ENCODE measurements at places on chromosomes 7 and 10. TPM values are rescaled to one million over a fixed set of nuclear protein-coding genes. Genes with fewer than 3 reads are reported as not detected.

DNA sequence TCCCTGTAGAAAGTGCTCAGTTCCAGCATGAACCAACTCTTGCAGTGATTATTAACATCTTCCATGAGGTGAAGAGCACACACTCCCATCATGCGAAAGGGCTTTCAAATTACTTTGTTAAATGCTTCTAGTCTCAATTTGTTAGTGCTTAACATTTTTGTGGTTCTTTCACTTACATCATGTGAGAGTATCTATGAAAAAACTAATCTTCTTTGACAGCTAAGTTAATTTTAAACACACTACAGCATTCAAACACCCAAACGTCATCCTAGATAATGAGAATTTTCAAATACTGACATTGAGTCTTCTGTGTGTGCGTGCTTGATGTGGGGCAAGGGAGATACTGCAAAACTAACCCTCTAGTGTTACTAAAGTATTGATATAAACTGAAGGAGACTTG, 84.8 kb downstream of the ETV1 start:
- no peak overlapping the region for H3K27ac ChIP-seq
- no peak for DNase-seq
- peaks cover 7% of the 10 kb centered on the region for H3K4me1 ChIP-seq
- H3K27me3 ChIP-seq = no peaks in the 10 kb centered on the region
- no peak overlapping the region for H3K4me3 ChIP-seq

The FAM25C gene
- not detected for total RNA-seq

DNA sequence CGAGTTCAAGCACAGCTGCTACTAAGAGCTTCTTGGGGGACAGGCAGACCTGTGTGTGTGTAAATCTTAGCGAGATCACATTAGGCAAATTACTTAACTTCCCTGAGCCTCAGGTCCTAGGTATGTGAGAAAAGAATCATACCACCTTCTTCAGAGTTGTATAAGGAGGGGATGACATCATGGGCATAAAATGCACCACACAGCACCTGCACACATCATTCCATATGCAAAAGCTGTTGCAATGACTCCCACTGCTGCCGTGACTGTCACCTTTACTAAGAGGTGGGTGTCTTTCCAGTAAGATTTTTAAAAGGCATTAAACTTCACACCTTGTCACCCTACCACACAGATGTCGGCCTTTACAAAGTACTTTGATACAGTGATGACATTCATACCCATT, 146.0 kb downstream of the FANK1 start:
- DNase-seq = peak; percentile 37
- H3K4me3 ChIP-seq = peak overlapping the region; percentile 58
- peak overlapping the region; percentile 95 for H3K27ac ChIP-seq
- peaks cover 29% of the 10 kb centered on the region for H3K4me1 ChIP-seq

The SLC18A3 gene
- not detected for total RNA-seq

The OR2A12 gene
- not detected for total RNA-seq

The ACTL6B gene
- not detected for total RNA-seq

- no peaks in the 10 kb centered on the region for H3K36me3 ChIP-seq
- H3K27ac ChIP-seq = no peak overlapping the region
- no peak for DNase-seq
- no peak overlapping the region for H3K4me3 ChIP-seq
- peaks cover 9% of the 10 kb centered on the region for H3K4me1 ChIP-seq
Measured at GRCh38 chr10:122499012-122499411, 37.7 kb downstream of the HTRA1 start.

GRCh38 chr10:3648576-3648975, 136.4 kb downstream of the KLF6 start:
- H3K4me3 ChIP-seq = no peak overlapping the region
- DNase-seq = no peak
- H3K27ac ChIP-seq = no peak overlapping the region
- H3K27me3 ChIP-seq = no peaks in the 10 kb centered on the region
- H3K4me1 ChIP-seq = peaks cover 6% of the 10 kb centered on the region

The C10orf143 gene
- total RNA-seq = 7.7 TPM

- peaks cover 4% of the 10 kb centered on the region for H3K27me3 ChIP-seq
- H3K4me3 ChIP-seq = no peak overlapping the region
- no peak for DNase-seq
- H3K27ac ChIP-seq = no peak overlapping the region
Measured at GRCh38 chr10:113743594-113743993, 7.9 kb upstream of the PLEKHS1 start.

The ARMC3 gene
- 1.4 TPM for total RNA-seq

GRCh38 chr10:18142151-18142550, 1.9 kb downstream of the CACNB2 start:
- no peak overlapping the region for H3K4me3 ChIP-seq
- no peaks in the 10 kb centered on the region for H3K4me1 ChIP-seq
- peaks cover 14% of the 10 kb centered on the region for H3K27me3 ChIP-seq

The HMX2 gene
- total RNA-seq = not detected

DNA sequence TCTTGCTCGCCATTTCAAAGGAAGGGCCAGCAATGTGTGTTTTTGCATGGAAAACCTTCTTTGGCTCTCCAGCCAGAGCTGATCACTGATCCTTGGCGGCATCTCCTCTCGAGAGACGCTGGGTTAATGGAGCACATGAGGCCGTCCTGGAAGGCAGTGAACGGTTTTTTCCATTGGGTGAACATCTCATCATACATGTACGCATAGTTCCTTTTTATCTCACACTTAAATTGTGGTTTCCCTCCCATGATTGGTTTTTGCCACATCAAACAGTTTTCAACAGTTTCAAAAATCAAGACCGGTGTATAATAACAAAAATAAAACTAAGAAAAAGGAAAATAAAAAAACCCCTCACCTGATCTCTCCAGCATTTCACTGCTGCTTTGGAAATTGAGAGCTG, 276.4 kb downstream of the TCF7L2 start:
- no peak overlapping the region for H3K4me3 ChIP-seq
- no peaks in the 10 kb centered on the region for H3K4me1 ChIP-seq
- H3K27me3 ChIP-seq = peaks cover 6% of the 10 kb centered on the region
- no peak overlapping the region for H3K27ac ChIP-seq

- no peak for DNase-seq
- H3K27me3 ChIP-seq = peaks cover 1% of the 10 kb centered on the region
- no peaks in the 10 kb centered on the region for H3K36me3 ChIP-seq
Measured at GRCh38 chr10:43961523-43962345, 313.1 kb upstream of the ZNF32 start.

DNA sequence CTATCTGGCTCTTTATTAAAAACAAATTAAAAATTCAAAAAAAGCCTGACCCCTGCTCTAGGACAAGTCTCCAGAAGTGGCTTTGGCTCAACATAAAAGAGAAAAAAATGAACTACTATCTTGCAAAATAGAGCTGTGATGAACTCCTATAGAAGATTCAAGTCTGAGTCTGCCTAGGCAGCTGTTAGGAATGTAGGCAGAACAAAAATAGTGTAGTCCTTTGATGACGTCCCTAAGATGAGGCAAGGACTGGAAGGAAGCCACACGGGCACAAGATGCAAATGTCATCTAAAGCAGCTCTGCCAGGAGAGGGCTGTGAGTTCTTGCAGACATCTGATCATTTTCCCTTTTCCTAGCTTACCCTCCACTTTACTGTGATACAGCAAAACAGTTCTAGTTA, 20.5 kb downstream of the ASNS start:
- no peaks in the 10 kb centered on the region for H3K27me3 ChIP-seq
- no peak for DNase-seq
- no peak overlapping the region for H3K27ac ChIP-seq
- H3K36me3 ChIP-seq = peaks cover 51% of the 10 kb centered on the region
- no peaks in the 10 kb centered on the region for H3K4me1 ChIP-seq
- no peak overlapping the region for H3K4me3 ChIP-seq

- no peak overlapping the region for H3K4me3 ChIP-seq
- no peaks in the 10 kb centered on the region for H3K36me3 ChIP-seq
- H3K27me3 ChIP-seq = no peaks in the 10 kb centered on the region
Measured at GRCh38 chr10:78290131-78290750, 256.6 kb downstream of the RPS24 start.

DNA sequence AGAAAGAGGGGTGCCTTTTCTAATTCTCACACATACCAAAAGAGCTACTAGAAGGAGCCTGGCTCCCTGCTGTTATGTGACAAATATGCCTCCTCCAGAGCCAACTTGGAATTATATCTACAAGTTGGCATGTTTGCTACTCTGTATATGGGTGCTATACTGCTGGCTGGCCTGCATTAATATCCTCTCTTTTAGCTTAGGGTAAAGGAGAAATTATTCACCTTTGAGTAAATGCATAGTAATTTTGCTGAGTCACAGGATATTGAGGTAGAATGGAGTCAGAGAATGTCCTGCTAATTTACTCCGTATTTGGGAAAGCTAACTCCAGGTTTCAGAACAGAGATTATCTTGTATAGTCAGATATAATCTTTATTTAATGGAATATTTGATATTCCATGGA, 24.2 kb upstream of the LIPN start:
- DNase-seq = no peak
- no peaks in the 10 kb centered on the region for H3K4me1 ChIP-seq
- H3K27me3 ChIP-seq = peaks cover 4% of the 10 kb centered on the region

DNA sequence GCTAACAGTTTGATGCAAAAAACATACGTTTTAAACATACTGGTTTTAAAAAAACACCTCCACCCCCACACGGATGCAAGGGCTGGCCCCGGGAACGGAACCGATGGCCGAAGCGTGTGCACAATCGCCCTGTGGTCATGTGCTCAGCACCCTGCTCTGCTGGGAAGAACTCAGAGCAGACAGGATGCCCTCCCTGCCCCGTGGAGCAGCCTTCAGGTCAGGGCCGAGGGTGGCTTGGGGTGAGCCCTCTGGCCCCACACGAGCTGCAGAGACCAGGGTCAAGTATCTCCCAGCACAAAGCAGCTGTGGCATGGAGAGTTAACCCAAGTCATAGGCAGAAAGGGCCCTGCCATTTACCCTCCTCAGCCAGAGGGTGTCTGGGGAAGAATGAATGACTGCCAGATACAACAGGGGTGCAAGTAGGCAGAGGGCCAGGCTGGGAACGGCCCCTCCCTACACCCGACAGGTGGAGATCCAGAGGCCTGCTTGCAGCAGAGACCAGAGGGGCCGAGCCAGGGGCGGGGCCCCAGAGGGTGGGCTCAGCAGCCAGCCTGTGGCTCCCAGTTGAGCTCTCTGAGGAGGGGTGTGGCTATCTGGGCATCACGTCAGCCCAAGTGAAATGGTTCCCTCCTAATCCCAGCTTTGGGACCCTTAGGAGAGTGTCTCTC, 56.8 kb downstream of the ZRANB1 start:
- H3K36me3 ChIP-seq = no peaks in the 10 kb centered on the region
- H3K27ac ChIP-seq = no peak overlapping the region
- H3K27me3 ChIP-seq = no peaks in the 10 kb centered on the region
- no peak overlapping the region for H3K4me3 ChIP-seq
- no peaks in the 10 kb centered on the region for H3K4me1 ChIP-seq

DNA sequence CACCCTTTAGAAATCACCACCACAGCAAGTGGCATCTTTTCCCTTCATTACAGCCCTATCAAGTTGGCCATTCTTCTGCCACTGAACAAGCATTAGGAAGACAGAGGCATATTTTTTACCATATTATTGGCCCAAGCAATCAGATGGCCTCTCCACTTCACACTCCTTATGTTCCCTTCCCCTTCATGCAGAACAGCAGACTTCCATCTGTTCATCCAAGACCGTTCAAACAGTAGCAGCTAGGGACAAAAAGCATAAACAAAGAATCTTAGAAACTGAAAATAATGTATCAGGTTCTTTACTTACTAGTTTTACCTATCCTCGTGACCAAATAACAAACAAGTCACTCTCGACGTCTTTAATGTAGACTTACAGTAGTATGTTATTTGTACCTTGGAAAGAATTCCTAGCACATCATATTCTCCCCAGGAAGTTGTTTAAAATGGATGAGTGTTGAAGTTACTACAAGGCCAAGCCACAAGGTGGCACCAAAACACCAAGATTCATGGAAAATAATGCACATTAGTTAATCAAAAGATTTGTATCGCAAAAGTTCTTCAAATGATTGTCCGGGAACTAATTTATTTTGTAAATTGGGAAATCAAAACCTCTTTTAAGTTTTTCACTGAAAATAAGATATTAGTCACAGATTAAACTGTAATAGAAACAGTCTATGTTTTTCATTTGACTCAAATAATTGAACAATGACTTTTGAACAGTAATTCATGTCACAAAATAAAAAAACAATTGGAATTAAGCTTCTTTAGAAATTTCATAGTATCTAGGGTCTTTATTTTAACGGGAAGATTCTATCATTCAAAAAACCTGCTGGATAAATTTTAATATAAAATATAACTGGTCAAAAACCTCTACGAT, 112.1 kb downstream of the VPS41 start:
- no peaks in the 10 kb centered on the region for H3K27me3 ChIP-seq
- H3K4me3 ChIP-seq = no peak overlapping the region
- H3K36me3 ChIP-seq = peaks cover 25% of the 10 kb centered on the region

The PON3 gene
- total RNA-seq = not detected

DNA sequence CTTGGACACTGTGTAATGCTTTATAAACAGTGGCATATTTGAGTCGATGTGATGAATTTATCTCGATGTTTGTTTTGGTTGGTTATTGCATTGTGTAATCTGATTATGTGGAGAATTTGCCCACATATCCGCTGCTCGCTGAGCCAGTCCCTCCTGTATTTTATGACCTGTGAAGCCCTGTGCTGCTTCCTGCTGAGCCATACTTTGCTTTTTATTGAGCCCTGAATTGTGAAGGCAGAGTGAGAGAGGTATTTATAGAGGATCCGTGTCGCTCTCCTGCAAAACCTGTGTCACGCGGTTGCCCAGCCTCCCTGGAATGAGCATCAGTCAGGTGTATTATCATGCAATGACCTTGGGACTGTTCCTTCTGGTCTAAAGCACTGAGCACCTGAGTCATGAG, 253.7 kb downstream of the ARHGAP21 start:
- no peak overlapping the region for H3K4me3 ChIP-seq
- H3K4me1 ChIP-seq = no peaks in the 10 kb centered on the region
- H3K27me3 ChIP-seq = no peaks in the 10 kb centered on the region

DNA sequence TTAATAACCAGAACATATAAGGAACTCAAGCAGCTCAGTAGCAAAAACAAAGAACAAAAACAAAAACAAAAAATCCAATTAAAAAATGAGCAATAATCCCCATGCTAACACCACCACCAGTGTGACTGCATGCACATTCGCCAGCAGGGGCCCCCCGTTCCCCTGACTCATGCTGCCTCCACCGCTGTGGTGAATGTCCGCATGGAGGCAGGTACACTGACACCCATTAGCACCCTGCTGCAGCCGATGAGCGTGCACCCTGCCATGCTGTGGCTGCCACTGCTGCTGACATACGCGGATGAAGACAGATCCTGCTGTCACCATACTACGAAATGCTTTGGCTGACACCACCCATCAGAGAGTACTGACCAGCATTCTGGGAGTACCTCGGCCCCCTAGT, 321.6 kb upstream of the LRRTM3 start:
- H3K27ac ChIP-seq = no peak overlapping the region
- no peaks in the 10 kb centered on the region for H3K4me1 ChIP-seq
- H3K36me3 ChIP-seq = no peaks in the 10 kb centered on the region
- H3K4me3 ChIP-seq = no peak overlapping the region
- H3K27me3 ChIP-seq = no peaks in the 10 kb centered on the region
- DNase-seq = no peak

Data from CD4-positive, CD25-positive, alpha-beta regulatory T cell (primary cell).